ENCODE measurements at places on chromosomes 2 and 18. TPM values are rescaled to one million over a fixed set of nuclear protein-coding genes. Genes with fewer than 3 reads are reported as not detected.
A peak's percentile ranks its signal among the peaks of the same experiment; 100 is the strongest.

DNA sequence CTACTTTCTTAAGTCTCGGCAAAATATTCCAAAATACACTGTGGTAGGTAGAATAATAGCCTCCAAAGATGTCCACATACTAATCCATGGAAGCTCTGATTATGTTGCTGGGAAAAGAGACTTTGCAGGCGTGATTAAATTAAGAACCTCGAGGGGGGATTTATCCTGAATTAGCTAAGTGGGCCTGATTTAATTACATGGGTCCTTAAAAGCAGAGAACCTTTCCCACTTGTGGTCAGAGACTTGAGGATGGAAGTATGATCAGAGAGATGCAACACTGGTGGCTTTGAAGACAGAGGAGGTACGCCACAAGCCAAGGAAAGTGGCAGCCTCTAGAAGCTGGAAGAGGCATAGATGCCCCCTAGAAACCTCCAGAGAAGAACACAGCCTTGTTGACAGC, 2.8 kb downstream of the DYM start:
- no peak for DNase-seq

NAT8 gene
- total RNA-seq = not detected

ACKR3 gene
- total RNA-seq = 15.6 TPM

AGXT gene
- not detected for total RNA-seq

DNA sequence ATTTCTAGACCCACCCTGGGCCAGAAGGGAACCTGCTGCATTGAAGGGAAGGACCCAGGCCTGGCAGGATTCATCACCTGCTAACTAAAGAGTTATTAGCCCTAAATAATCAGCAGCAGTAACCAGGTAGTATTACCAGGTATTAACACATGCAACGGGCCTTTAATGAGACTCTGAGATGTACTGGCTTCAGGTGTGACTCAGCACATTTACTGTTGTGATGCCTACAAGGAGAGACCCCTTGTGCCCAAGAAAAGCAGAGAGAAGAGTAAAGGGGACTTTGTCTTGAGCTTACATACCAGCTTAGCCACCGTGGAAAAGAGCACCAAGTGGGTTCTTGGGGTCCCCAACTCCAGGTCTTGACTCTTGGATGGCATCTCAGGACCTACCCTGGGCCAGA, 243.1 kb upstream of the SLC39A10 start:
- no peak for DNase-seq

DNA sequence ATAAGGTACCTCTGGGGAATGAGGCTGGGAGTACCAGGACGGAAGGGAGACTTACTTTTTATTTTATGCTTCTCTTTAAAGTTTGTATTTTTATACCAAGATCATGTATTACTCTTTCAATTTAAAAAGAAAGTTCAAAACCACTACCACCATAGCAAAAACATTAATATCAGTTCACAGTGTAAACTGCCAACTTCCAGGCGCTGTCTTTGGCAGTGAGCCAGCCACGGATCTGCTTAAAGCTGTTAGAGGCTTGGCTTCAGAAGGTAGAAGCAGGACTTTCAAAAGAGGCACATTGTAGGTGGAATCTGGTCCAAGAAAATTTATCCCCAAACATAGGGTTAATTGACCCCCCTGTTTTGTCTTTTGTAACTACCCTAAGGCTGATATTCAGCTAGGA, 74.8 kb downstream of the B3GNT2 start:
- peak; percentile 51 for DNase-seq

GRCh38 chr2:155583674-155584195, 748.8 kb downstream of the NR4A2 start:
- no peak for DNase-seq

DNA sequence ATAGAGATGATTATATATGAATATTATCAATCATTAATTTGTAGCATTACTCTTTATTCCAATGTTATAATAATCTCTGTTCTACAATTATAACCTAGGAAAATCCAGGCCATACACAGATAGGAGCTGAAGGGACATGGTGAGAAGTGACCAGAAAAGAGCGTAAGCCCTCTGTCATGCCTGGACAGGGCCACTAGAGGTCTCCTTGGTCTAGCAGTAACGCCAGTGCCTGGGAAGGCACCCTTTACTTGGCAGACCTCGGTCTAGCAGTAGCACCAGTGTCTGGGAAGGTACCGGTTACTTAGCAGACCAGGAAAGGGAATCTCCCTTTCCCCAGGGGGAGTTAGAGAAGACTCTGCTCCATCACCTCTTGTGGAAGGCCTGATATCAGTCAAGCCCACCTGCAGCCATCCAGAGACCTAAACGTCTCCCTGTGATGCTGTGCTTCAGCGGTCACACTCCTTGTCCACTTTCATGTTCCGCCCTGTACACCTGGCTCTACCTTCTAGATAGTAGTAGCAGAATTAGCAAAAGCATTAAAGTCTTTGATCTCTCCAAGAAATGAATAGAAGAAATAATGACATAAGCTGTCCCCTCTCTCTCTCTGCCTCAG, 447.5 kb upstream of the FSIP2 start:
- peak; percentile 35 for DNase-seq

GCG gene
- total RNA-seq = not detected

Measured in MG63 (cell line).